ENCODE measurements at places on chromosomes 6 and 20. TPM values are rescaled to one million over a fixed set of nuclear protein-coding genes. Genes with fewer than 3 reads are reported as not detected.

DNA sequence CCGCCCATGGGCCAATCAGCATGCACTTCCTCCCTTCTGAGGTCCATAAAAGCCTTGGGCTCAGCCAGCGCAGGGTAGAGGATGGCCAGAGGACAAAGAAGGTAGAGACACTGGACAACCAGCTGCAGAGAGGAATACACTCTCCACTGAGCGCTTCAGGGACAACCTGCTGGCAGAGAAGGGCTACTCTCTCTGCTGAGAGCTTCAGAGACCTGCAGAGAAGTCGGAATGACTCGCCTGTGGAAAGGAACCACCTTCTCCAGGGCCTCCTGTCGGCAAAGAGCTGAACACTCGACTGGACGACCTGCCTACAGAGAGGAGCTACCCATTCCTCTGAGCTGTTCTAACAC lies 31.4 kb upstream of the SLA2 start:
- no peak for DNase-seq

DNA sequence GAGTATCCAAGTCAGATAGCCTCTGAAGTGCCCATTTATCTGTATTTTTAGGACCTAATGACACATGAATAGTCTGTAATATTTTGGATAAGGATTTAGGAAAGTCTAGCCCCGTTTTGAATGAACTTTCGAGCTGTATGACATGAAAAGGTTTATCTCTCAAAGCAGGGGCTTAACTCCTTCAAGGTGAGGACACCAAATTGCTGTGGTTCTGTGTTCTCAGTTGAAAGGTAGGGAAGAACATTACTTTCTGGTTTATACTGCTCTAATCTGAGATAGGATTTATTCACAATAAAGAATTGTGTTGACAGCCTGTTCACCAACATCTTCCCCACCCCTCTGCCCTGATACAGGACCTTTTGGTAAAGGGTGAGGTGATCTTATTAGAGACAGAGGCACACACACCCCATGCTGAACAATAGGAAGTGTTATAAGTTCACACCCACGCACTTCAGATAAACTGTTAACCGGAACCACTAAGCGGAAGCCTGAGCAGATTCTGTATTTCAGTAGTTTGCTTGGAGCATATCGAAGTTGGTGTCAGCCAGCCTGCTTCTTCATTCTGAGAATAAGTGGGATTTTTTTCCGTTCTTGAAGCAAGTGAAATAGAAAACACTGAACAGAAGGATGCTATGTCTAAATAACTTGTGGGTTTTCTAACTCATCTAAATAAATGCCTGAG lies 223.3 kb downstream of the TMEM242 start:
- no peak for DNase-seq

- peak; percentile 55 for DNase-seq
Measured at GRCh38 chr20:37259031-37259430, 2.6 kb downstream of the GHRH start.

GRCh38 chr6:39887692-39888450 lies 46.4 kb downstream of the MOCS1 start:
- DNase-seq, result peak; percentile 18

- no peak for DNase-seq
Measured at GRCh38 chr6:111978532-111979149, 75.3 kb upstream of the CCN6 start.

- DNase-seq, result no peak
Measured at GRCh38 chr6:47116606-47117005, 74.5 kb upstream of the ADGRF1 start.

Gene EYS
- 0.03 TPM for total RNA-seq

Gene TUBB1
- total RNA-seq, result not detected

Gene ZBTB12
- 25.6 TPM for total RNA-seq

Gene SPATS1
- 0.25 TPM for total RNA-seq
